ENCODE measurements at places on chromosomes 6 and 20.
A peak's percentile ranks its signal among the peaks of the same experiment; 100 is the strongest.

- no peak for DNase-seq
Measured at GRCh38 chr6:96789871-96790270, 47.4 kb downstream of the GPR63 start.

- DNase-seq = no peak
Measured at GRCh38 chr20:40009542-40009941, 679.5 kb downstream of the MAFB start.

DNA sequence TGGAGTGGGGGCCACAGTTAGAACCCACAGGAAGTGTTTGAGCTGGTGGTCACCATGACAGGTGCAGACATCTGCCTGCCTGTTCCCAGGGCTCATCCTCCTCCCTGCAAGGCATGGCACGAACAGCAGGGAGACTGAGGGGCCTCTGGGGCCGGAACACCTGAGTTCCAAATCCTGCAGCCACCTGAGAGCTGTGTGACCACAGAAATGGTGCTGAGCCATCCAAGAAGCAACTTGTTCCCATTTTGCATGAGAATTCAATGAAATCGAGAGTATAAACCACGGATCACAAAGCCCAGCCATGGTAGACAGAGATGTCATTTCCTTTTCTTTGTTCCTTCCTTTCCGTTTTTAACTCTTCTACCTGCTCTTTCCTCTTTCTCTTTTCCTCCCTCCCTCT is 268.6 kb downstream of the FOXA2 start:
- no peak for DNase-seq

DNA sequence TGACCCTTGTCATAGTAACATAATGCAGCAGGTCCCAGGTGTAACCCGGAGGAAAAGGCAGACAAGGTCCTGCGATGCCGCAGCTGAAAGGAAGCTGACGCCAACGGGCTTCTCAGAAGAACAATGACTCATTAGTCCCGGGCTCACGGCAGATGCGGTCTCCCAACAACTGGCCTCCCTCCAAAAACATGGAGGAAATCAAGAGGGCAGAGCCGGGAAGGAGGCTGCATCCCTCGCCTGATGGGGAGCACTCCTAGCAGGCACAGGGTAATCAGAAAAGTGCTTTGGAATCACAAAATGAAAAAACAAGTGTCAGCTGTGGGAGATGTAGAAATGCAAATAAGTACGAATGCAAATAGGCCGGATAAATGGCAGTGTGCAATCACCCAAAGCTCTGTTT is 165.2 kb upstream of the AGPAT4 start:
- DNase-seq = peak; percentile 83

DNA sequence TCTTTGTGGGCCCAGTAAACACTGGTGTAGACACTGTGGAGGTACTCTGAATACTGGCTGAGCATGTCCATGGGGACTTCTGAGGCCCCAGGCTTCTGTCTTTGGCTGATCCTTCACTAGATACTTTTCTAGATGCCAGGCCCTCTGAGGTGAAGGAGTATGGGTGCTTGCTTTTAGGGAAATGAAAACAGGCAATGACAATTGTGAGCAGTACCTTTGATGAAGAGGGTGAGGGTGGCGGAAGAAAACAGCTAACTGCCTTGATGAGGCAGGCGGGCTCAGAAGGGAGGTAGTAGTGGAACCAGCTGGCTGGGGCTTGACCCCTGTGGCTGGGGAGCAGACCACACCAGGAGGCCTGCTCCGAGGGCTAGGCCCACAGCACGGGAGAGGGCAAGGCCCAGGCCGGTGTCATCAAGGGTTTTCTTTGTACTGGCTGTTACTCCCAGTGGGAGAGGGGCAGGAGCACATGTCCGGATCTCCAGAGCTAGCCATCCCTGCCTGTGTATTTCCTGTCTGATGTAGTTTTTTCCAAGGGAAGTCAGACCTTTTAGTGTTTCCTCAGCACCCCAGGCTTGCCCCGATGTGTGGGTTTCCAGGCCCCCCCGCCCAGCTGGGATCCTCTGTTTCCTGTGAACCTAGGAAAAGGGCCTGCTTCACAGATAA is 3.9 kb downstream of the PLCG1 start:
- no peak for DNase-seq

- no peak for DNase-seq
Measured at GRCh38 chr6:25630508-25631278, 21.3 kb upstream of the SCGN start.

- no peak for DNase-seq
Measured at GRCh38 chr6:47922391-47922790, 140.6 kb downstream of the OPN5 start.

DNA sequence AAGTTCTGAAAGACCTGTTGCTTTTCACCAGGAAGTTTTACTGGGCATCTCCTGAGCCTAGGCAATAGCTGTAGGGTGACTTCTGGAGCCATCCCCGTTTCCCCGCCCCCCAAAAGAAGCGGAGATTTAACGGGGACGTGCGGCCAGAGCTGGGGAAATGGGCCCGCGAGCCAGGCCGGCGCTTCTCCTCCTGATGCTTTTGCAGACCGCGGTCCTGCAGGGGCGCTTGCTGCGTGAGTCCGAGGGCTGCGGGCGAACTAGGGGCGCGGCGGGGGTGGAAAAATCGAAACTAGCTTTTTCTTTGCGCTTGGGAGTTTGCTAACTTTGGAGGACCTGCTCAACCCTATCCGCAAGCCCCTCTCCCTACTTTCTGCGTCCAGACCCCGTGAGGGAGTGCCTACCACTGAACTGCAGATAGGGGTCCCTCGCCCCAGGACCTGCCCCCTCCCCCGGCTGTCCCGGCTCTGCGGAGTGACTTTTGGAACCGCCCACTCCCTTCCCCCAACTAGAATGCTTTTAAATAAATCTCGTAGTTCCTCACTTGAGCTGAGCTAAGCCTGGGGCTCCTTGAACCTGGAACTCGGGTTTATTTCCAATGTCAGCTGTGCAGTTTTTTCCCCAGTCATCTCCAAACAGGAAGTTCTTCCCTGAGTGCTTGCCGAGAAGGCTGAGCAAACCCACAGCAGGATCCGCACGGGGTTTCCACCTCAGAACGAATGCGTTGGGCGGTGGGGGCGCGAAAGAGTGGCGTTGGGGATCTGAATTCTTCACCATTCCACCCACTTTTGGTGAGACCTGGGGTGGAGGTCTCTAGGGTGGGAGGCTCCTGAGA is at the start of gene HFE:
HFE (plus strand) TSS at position 146 of the 832 bp plus-strand sequence; CDS start at position 158, 12 bp downstream.
- no peak for DNase-seq

- no peak for DNase-seq
Measured at GRCh38 chr20:821046-821730, 12.3 kb upstream of the FAM110A start.

GRCh38 chr6:80170433-80170832 is 64.0 kb downstream of the BCKDHB start:
- DNase-seq = no peak

GRCh38 chr6:1800845-1801244 is 191.1 kb downstream of the FOXC1 start:
- no peak for DNase-seq

DNA sequence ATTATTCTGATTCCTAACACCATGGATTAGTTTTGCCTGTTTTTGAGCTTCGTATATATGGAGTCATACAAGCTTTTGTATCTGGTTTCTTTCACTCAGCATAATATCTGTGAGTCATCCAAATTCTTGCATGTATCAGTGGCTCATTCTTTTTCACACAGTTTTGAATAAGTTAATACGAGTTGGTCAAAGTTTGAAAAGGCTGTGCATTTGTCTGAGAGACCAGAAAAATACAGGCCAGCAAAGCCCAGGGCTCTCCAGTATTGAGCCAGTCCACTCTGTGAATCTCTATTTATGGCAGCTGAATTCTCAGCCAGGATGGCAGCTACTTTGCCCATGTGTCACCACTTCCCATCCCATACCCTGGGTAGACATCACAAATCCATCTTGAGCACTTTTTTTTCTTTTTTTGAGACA is 7.2 kb upstream of the CHMP4B start:
- peak; percentile 18 for DNase-seq

GRCh38 chr20:58709013-58709702 is 16.6 kb downstream of the NPEPL1 start:
- DNase-seq = no peak

DNA sequence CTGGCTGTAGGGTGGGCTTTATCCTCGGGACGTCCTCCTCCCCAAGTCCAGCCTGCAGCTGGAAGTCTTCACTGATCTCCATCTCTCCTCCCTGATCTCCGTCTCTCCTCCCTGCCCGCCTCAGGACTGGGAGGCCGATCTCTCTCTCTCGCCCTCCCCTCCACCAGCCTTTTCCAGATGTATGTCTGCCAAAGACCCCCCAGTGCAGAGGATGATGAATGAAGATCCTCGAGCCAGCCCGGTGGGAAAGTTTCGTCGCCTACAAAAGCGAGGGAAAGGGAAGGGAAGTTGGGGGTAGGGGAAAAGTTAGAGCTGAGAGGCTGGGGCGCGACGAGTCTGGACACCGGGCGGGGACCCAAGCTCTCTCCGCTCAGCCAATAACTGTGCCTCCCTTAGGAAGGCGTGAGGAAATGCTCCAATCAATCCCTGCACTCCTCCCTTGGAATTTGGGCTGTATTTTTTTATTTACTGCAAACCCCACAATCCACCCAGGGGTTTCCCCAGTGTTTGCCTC is 595 bp upstream of the SRF start:
- DNase-seq = no peak

- DNase-seq = no peak
Measured at GRCh38 chr20:2108987-2109386, 7.4 kb downstream of the STK35 start.

- DNase-seq = no peak
Measured at GRCh38 chr6:112912416-112913101, 565.4 kb downstream of the RFPL4B start.

DNA sequence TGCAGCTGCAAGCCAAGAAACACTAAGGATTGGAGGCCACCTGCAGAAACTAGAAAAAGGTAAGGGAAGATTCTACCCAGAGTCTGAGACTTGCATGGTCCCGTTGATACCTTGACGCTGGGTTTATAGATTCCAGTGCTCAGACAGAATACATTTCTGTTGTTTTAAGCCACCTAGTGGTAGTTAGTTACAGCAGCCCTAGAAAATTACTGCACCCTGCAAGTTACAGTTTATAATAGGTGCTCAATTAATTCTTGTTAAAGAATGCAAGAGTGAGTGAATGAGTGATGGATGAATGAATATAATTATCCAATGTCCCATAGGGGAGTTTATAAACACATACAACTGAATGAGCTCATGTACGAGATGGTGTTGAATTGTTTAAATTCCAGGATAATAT is 453.1 kb upstream of the SLC35B3 start:
- DNase-seq = no peak

DNA sequence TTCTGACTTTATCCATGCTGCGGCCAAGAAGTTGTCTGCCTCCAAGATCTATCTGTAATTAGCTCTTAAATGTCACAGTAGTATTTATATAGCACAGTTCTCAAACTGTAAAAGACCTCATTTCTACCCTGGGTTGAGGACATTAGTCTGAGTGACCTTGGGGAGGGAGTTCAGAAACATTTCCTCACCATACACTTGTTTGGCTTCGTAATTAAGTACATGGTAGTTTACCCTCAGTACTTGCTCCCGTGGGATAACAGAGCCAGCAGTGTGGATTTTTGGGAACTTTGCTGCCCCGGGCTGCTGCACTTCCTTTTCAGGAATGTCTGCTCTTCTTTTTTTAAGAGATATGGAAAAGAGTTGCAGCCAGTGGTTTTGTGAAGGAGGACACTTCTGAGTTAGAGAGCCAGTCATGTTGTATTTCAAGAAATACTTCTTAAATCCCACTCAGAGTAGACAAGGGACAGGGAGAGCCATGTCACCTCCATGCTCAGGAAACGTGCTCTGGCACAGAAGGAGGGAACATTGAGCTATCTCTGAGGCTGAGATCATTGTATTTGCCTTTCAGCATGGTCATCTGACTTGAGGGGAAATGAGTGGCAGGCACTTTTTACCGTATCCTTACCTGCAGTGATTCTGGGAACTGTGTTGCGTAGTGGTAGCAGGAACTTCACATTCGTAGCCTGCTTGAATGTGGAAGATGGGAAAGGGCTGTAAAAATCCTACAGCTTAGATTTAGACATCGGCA is 33.6 kb downstream of the RPRD1B start:
- no peak for DNase-seq

- DNase-seq = no peak
Measured at GRCh38 chr6:163779727-163780284, 365.3 kb downstream of the QKI start.

DNA sequence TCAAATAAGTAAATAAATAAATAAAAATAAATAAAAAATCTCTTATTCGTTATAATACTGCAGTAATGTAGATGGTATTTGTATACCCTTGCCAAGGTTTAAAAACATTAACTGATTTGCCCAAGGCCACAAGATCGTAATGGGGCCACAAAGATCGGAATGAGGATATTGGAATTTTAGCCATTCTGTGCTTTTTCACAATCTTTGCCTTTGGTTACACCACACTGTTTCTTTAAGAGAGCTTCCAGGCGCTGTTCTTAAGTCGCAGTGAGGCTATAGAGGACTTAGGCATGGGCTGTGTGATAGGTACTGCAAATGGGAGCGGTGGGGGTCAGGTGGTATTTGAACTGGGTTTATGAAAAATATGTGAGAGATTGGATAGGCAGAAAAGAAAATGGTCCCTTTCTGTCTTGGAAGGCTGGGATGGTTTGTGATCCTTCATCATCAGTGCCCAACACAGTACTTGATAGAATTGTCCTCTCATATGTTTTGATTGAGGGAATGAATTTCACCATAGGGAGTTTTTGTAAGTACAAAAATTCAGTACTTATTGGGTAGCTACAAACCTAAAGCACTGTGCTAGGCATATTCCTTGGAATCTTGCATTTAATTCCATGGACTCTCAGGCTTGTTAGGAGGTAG is 1.4 kb downstream of the NUS1 start:
- no peak for DNase-seq

DNA sequence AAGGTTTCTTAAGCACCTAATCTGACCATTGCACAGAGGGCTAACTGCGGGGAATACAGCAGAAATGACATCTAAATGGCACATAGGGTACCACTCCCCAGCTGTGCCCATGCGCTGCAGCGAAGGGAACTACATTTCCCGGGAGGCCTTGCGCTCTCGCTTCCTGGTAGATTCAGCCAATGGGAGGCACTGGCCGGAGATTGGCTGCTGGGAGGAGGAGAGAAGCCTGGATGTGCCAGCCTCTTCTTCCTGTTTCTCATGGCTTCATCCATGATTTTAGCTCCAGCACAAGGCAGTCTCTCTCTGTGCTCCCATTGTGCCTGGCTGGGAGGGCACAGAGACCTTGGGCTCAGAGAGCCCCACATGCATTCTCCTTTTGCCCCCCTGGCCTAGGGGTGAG is 101.7 kb upstream of the FOXA2 start:
- peak; percentile 8 for DNase-seq

GRCh38 chr20:23503649-23504048 is 12.7 kb downstream of the CST8 start:
- no peak for DNase-seq

DNA sequence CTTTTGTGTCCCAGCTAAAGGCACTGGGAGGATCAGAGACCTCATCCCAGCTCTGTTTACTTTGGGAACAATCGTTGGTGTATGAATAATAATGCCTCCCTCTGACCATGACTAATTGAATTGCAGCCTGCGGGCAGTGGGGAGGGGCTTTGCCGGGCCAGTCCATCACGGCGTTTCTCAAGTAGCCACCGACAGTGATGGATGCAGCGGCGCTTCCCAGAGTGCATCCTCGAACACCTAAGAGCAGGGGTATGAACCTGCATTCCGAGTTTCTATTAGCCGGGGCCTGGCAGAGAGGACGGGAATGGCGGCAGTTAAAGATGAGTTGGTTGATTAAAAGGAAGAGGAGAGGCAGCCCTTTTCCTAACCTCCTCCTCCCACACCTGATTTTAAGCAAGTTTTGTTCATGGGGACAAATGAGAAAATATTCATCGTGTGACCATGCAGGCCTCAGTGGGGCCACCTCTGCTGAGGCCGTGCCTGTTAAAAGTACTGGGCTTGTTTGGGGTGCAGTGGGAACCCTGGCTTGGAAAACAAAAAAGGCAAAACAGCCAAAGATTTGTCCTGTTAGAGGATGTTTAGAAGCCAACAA is 154.1 kb downstream of the FOXA2 start:
- DNase-seq = no peak

Measured in AG09309 (cell line).